ENCODE measurements at places on chromosomes 7 and 10.
A peak's percentile ranks its signal among the peaks of the same experiment; 100 is the strongest.

GRCh38 chr7:85261336-85261735, 74.5 kb upstream of the SEMA3D start:
- DNase-seq: no peak

DNA sequence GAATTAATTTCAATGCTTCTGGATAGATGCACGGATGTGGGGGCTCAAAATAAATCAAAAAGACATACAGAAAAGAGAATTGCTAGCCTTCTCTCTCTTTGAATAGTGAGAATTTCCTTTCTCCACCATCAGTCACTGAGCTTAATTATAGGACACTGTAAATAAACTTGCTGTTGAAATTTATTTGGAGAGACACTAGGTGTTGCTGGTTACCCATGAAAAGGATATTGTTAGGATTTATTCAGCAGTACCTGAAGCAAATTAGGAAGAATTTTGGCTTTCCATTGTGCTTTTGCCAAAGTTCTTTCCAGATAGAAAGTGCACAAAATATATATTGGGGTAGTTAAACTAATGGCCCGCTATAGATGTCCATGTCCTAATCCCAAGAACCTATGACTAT, 27.6 kb downstream of the GCC1 start:
- DNase-seq: no peak

- no peak for DNase-seq
Measured at GRCh38 chr7:1538544-1539180, 8.2 kb downstream of the MAFK start.

- DNase-seq: no peak
Measured at GRCh38 chr10:4426866-4427265, 399.1 kb upstream of the AKR1E2 start.

- no peak for DNase-seq
Measured at GRCh38 chr10:8379906-8380832, 325.7 kb downstream of the GATA3 start.

DNA sequence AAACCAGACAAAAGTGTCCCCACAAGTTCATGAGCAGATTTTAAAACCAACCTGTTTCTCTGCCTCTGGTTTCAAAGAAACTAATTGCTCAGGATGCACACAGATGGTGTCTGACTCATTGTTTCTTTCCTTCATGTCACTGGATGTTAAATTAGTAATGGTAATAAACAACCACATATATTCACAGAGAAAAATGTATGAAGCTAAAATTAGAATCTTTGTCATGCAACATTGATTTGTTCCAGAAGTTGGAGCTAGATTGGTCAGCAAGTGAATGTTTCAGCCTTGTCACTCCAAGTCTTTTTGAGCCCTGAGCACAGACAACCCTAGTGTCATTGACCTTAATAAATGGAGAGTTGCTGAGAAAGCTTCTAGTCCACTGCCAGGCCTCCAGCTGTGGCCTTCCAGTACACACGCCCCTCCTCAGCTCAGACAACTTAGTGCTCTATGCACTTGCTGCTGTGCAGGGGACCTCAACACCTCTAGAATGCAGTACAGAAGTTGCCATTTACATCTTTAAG, 175.9 kb downstream of the CCDC71L start:
- peak; percentile 23 for DNase-seq

DNA sequence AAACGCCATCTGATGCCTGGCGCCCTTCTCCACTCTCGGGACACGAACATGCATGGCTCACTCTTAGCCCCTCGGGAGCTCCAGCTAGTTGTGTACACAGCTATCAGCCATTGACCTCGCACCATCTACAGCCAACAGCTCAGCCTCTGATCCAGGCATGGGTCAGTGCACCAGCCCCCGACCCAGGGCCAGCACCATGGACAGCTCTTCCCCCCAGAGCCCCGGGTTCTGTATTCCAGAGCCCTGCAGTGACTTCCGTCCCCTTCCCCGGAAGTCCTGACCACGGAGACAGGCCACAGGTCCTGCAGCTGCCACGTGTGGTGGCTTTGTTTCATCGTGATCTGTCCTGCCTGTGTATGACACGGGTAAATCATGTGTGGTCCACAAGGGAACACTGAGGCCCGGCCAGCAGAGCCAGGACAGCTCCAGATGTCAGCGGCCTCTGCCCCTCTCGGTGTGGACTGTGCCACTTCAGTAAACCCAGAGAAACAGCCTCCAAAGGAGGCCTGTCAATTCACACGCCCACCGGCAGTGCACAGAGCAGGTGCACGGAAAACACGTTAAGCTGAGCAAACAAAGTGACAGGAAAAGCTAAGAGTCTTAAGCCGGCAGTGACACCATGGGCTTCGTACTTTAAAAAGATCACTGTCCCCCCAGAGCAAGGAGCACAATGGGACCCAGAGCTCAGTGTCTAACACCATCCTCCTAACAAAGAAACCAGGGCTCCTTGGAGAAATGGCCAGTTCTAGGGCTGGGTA, 13.0 kb downstream of the STK32C start:
- DNase-seq: no peak

GRCh38 chr7:80611353-80611752, 27.1 kb upstream of the CD36 start:
- no peak for DNase-seq

- DNase-seq: no peak
Measured at GRCh38 chr10:71078454-71079145, 133.8 kb upstream of the UNC5B start.

DNA sequence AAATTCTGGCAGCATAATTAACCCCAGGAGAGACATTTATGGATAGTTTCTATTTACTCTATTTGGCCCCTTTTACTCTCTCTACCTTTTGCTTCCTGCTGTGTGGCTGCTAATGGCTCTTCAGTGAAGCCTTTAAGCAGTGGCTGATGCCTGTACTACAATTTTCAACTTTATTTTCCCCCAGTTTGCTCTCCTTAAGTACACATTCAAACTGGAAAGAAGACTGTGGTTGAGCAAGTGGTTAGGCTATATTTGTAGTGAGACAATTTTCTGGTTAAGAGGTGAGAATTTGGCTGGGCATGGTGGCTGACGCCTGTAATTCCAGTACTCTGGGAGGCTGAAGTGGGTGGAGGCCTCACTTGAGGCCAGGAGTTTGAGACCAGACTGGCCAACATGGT, 8.5 kb upstream of the RSBN1L start:
- no peak for DNase-seq

Measured in hepatic stellate cell (primary cell).